ENCODE measurements at places on chromosomes 3 and 15.

- no peak for DNase-seq
These were observed 170.2 kb downstream of the SUCNR1 start for GRCh38 chr3:152043620-152044019.

DNA sequence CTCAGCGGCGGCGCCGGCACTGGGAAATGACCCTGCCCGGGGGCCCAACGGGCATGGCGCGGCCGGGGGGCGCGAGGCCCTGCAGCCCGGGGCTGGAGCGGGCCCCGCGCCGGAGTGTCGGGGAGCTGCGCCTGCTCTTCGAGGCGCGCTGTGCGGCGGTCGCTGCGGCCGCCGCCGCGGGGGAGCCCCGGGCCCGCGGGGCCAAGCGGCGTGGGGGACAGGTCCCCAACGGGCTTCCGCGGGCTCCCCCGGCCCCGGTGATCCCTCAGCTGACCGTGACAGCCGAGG lies 172 bp downstream of the ITPKA start:
- no peak for DNase-seq

GRCh38 chr3:54547051-54547450 lies 380.8 kb downstream of the LRTM1 start:
- no peak for DNase-seq

DNA sequence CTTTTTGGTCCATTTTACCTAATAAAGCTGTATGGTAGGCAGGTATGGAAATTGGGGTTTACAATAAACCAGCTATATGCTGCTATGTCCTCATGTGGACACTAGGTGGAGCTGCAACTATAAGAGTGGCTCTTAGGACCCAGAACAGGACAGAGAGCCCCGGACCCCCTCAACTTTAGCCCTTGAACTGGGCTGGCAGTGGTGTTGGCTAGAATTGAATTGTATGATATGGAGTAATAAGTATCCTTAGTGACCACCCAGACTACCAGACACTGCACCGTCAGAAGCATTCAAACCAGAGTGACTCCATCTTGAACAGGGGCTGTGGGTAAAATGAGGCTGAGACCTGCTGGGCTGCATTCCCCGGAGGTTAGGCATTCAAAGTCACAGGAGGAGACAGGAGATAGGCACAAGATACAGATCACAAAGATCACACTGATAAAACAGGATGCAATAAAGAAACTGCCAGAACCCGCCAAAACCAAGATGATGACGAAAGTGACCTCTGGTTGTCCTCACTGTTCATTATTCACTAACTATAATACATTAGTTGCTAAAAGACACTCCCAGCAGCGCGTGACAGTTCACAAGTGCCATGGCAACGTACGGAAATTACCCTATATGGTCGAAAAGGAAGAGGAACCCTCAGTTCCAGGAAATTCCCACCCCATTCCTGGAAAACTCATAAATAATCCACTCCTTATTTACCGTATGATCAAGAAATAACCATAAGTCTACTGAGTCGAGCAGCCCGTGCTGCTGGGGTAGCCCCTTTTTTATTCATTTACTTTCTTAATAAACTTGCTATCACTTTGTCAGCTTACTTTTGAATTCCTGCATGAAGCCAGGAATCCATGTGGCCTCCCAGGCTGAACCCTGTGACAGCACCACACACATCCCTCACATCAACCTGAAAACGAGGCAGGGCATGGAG lies 68.7 kb upstream of the BLM start:
- peak; percentile 79 for DNase-seq

DNA sequence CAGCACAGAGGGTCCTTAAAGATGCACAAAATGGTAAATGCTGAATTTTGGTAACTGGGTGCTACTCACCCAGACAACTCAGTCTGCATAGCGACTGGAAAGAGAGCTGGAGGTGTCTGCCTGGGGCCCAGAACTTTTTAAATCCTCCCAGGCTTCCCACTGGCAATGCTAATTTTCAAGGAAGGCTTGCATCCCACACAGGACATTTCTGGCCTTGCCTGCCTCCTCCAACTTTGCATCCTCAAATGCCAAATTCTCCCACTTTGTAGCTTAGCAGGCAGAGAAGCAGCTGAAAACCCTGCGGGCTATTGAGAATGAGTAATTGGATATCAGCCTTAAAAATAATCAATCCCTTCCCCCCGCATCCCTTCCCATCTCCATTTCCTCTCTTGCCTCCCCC lies 656.6 kb upstream of the ADAMTS9 start:
- DNase-seq: no peak

GRCh38 chr3:159781867-159782266 lies 206.8 kb upstream of the IL12A start:
- no peak for DNase-seq

GRCh38 chr15:32899126-32899596 lies 181.4 kb downstream of the GREM1 start:
- peak; percentile 82 for DNase-seq
